SK-MEL-5 (cell line): ENCODE measurements at places on chromosomes 6 and 20.

GRCh38 chr6:137067399-137067798 lies 22.6 kb upstream of the IL20RA start:
- no peak for DNase-seq

DNA sequence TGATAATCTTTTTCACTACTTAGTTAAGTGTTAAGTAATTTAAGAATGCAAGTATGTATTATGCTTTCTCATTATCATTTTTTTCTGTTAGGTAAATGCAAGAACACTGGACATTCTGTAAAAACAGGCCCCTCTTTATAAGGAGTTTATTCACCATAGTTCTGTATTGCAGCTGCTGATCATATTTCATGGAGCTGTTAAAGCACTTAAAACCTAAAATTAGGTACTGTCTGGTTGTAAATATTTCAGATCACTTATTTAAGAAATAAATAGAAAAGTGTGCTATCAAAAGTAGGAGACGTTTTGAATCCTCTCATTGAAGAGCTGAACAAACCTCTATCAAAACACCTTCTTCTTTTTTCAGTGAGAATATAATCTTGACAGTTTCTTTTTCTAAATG lies 3.9 kb downstream of the EYA4 start:
- DNase-seq = no peak

DNA sequence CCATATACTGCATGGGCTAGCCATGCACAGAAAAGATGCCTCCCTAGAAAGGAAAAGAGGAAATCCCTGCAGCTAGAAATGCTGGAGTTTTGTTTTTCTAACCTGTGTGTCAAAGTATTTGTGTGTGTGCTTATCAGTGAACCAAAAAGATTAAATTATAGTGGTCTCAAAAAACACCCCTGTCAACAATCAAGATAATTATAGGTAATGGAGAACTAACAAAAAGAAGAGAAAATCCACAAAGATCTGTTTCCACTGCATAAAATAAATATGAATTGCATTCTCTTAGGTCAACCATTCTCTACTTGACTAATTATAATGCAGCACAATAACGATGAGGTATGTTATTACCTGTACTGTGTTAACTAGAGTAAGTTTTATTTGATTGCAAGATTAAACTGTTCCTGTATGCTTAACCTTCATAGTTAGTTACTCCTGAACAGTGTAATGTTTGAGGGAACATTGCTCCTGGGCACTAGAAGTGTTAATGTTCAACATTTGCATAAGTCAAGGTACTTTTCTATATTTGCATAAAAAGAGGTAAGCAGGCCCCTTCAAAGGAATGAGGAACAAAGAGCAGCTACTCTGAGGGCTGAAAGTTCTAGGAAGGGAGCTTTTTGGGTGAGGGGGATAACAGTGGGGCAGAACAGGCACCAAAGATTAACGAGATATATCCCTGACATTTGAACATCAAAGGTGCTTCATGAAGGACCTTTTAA lies 212.1 kb downstream of the BTBD9 start:
- DNase-seq = no peak

- no peak for DNase-seq
These were observed 77.0 kb upstream of the DTNBP1 start for GRCh38 chr6:15739867-15740266.

GRCh38 chr20:33871362-33871761 lies 60.2 kb downstream of the CHMP4B start:
- DNase-seq = no peak

- no peak for DNase-seq
These were observed 39.6 kb upstream of the MLN start for GRCh38 chr6:33843131-33844121.

DNA sequence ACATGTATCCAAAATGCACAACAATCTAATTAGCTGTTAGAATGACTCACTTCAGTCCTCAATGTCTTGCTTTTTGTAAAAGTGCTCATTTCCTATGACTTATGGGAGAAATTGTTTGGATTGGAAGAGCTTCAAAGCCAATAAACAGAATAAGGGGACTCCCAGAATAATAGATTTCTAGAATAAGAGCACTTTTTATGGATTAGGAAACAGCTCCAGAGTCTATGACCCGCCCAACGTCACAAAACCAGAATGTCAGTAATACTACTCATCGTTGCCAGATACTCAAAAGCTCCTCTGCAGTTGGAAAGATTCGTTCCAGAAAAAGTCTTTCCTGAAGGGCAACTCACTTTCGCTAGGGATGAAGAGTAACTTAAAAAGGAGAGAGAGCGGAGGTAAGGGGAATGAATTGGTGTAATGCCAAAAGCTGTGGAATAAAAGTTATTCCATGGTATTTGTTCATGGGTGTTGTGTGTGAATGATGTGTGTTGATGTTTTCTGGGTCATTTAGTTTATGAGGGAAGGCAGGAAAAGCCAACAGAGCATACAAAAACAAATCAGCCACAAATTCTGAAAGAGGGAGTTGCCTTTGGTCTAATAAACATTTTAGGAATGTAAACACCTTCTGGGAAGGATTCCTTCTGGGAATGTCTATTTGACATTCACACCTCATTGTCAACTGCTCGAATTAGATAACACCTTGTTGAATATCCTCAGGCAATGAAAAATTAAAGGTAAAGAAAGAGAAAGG lies 64.6 kb downstream of the SYNE1 start:
- no peak for DNase-seq

DNA sequence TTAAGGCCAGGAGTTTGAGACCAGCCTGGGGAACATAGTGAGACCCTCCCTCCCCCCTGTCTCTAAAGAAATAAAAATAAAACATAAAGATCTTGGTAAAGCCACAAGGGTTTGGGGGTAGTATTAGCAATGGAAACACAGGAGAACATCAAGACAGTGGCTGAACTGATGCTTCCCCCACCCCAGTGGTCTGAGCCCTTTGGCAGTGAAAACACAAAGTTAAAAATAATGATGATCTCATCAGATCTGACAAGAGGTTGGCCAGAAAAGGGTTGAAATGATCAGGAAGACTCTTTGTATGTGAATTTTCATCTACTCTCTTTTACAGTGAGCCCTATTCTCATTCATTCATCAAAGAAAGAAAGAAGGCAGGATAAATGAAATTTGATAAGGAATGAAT lies 93.7 kb downstream of the KCNB1 start:
- no peak for DNase-seq

- DNase-seq = no peak
These were observed 66.6 kb downstream of the CLVS2 start for GRCh38 chr6:123062670-123063069.

GRCh38 chr6:33828764-33829731 lies 25.2 kb upstream of the MLN start:
- no peak for DNase-seq

GRCh38 chr6:1136415-1136774 lies 175.5 kb upstream of the FOXQ1 start:
- DNase-seq = peak; percentile 98

- DNase-seq = no peak
These were observed 76.3 kb downstream of the SYCP2L start for GRCh38 chr6:10963113-10963512.

GRCh38 chr6:136846046-136846445 lies 23.7 kb downstream of the PEX7 start:
- DNase-seq = peak; percentile 52

GRCh38 chr6:71194724-71195123 lies 93.9 kb upstream of the OGFRL1 start:
- no peak for DNase-seq

DNA sequence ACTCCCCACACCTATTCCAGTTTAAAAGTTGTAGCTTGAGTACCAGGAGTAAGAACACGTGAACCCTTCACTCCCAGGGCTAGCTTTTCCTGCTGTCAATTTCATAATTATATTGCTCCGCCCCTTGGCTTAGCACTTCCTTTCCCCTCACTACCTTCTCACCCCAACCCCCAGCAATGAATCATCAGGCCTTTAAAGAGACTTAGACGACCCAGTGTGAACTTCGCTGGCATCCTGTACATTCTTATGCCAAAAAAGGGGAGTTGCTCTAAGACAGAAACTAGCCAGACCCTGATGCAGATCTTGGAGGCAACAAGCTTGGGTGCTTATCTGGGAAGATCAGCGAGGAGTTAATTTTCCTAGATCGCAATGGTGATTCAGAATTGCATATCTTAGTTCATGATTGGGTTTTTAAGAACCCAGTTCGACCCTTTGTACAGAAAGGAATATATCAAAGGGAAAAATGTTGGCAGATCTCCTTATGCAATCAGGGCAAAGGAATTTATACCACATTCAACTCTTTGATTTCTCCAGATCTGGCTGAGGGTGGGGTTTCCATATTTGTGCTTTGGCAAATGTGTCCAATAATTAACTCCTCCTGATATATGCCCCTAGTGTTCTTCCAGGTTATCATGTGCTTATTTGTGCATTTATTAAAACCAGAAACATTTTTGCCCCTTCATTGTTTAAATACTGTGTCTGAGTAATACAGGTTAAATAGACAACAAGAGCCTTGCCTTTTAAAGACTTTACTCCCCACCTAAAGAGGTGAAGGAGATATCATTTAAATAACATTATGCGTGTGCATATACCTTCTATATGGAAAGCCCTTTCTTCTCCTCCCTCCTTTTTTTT lies 8.1 kb upstream of the ATXN1 start:
- DNase-seq = peak; percentile 65

- no peak for DNase-seq
These were observed 1.9 kb downstream of the MKKS start for GRCh38 chr20:10432079-10432478.

GRCh38 chr6:12530345-12530744 lies 186.2 kb upstream of the PHACTR1 start:
- DNase-seq = no peak

DNA sequence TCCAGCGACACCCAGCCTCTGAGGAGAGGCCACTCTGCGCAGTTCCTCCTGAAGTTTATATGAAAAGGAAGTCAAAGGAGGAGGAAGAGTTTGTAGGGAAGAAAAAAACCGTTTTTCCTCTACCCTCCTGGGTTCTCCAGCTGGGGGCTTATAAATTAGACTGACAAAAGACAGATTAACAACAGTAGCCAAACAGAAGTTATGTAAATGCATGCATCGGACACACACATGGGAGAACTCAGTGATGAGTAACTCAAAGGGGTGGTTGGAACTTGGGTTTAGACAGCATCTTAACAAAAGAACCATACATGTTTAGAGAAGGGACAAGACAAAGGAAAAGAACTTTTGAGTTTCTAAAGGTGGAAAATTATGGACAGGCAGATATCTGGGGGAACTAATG lies 71.2 kb downstream of the CD24 start:
- DNase-seq = no peak

DNA sequence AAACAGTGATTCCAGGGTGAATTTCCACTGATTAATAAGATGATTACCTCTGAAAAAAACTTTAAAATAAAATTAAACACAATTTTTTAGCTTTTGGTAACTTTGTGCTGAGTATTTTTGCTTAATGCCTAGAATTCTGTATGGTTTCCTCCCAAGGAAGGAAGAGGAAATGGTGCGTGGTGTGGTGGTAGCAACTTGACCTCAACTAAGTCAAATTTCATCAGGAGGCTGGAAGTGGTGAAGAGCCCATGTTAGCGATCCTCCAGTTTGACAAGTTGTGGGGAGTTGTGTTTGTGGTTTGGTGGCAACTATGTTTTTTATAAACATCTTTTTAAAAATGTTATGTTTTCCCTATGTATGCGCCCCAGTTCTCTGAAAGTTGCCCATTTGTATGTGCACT lies 5.0 kb upstream of the RTF2 start:
- no peak for DNase-seq
